Putamen (tissue), 1 donor: ENCODE measurements at places on chromosomes 5 and 9.

DNA sequence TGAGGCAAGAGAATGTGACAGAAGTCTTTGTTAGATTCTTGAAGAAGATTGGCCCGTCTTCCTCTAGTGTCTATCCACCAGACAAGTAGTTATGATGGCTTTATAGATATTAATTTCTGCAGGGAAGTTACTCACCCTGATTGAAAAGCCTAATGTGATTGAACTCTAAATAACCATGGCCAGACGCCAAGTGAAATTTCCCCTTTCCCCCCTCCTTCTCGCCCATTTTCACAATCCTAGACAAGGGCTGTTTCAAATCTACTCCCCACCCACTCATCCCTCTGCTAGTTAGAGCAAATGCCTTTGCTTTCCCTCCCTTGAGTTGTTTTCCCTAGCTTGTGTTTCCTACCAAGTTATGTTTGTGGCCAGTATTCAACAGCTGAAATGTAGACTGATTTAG lies 182.5 kb downstream of the TMEM167A start:
- DNase-seq, result peak; percentile 5

GRCh38 chr9:98767915-98768314 lies 28.4 kb downstream of the ANKS6 start:
- no peak for DNase-seq

- no peak for DNase-seq
Measured at GRCh38 chr5:127572930-127573329, 55.5 kb downstream of the PRRC1 start.

DNA sequence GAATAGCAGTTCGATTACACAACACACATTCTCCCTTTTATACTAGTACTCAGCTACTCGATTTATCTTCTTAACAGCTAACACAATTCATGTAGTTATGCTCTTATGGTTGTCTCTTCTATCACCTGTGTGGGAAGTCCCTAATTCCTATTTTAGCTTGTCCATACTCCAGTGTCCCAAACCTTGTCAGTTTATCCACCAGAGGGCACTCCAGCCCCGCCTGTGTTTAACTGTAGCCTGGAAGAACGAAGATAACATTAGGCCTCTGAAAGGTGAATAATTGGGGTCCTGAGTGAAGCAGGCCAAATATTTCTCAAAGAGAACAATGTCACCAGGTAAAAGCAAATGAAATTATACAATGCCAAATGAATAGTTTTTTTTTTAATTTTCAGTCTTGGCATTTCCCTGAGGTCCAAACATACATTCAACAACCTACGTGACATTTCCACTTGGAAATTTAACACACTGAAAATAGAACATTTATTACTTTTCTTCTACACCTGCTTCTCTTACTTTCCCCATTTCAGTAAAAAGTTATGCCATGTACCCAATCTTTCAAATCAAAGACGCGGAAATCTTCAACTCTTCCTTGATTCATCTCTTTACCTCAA lies 560.7 kb downstream of the HTR1A start:
- peak; percentile 19 for DNase-seq

GRCh38 chr9:109316207-109316640 lies 4.6 kb downstream of the EPB41L4B start:
- DNase-seq, result peak; percentile 70

DNA sequence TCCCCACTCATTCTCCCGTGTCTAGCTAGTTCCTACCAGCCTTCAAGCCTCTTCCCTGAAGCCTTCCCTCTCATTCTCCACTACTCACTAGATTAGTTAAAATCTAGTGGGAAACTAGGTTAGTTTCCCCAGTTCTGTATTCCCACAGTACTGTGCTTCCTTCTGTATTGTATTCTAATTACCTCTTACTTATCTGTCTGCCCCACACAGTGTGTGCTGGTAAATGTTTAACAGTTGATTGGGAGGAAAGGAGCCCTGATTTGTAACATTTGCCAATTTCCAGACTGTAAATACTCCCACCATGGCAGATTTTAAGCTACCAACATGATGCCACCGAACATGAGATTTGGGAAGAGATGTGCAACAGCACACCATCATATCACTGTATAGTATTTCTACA lies 8.3 kb downstream of the KLHL3 start:
- DNase-seq, result no peak

GRCh38 chr5:15420201-15420600 lies 79.8 kb upstream of the FBXL7 start:
- no peak for DNase-seq

DNA sequence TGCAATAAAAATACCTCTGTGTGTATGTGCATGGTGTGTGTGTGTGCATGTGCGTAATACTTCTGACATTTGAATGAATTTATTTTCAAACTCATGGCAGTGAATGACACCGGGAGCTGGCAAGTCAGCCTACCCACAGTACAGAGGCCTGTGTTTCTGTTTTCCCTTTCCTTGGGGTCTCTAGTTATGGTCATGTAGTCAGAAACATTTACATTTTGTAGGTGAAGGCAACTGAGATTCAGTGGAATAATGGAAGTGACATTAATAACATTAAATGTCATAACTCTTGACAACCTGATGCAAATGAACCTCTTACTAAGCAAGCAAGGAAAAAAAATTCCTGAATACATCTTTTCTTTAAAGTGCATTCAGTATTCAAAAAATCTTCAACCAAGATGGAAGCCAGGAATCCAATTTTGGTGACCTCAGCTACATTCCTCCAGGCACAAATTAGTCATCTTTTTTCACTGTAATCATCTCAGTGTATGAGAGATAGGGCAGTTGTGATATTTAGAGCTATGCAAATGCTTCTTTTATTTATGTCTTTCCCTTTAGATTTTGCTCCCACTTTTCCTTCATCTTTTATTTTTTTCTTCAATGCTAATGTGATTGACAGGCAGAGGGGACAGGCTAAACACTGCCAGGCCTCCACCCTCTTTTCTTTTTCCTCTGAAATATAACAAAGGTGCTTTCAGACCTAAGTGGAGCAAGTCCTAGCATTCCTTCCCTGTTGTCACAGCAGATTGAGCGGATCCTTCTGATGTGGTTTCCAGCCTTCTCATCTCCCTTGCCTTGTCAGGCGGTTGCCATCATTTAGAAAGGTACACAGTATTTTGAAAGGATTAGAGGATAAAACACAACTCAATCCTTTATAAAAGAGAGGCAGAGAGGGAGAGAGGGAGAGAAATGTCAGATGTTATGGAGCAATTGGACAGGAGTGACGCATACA lies 569.8 kb upstream of the ADAMTS16 start:
- DNase-seq, result peak; percentile 22

DNA sequence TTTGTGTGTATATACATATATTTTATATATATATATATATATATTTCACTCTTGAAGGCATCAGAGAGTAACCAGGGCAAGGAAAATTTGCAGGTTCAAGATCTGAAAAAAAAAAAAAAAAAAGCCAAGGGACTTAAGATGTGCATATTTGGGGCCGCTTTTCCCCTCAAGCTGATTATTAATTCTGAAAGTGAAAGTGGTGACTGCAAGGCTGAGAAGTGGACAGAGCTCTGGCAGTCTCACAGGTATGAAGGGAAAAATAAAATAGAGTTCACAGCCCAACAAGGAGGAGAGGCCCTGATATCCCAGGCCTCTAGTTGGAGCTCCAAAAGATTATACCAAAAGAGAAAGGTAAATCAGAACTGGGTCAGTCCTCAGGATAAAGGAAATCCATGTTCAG lies 234.4 kb upstream of the GAS1 start:
- no peak for DNase-seq

GRCh38 chr9:101119206-101119819 lies 90.8 kb downstream of the PLPPR1 start:
- DNase-seq, result peak; percentile 65

GRCh38 chr5:40307920-40308319 lies 371.8 kb upstream of the PTGER4 start:
- no peak for DNase-seq
